ENCODE measurements at places on chromosomes 7 and 10.

DNA sequence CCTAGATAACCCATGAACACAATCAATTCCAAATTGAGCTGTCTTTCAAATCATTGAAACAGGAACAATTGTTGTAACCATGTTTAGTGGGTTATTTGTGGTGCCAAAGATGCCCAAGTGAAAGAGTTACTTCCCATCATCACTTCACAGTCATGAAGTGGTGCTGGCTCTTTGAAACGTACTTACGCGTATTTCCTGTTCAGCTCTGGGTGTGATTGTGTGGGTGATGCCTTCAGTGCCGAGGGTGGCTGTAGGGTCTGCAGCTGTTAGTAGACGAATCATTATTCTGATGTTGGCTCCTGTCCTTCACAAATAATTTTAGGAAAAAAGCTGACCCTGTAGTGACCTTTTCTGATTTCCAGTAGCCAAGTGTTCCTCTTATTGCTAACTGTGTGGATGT, 323.1 kb upstream of the KIAA1217 start:
- DNase-seq, result no peak

- no peak for DNase-seq
Measured at GRCh38 chr10:73644767-73645166, 3.5 kb upstream of the MYOZ1 start.

- DNase-seq, result no peak
Measured at GRCh38 chr7:3230908-3231307, 70.1 kb upstream of the SDK1 start.

GRCh38 chr10:62231371-62231770, 37.3 kb downstream of the RTKN2 start:
- DNase-seq, result no peak

GRCh38 chr7:2800931-2801688, 43.0 kb downstream of the GNA12 start:
- DNase-seq, result no peak

GRCh38 chr7:101856473-101857357, 39.3 kb downstream of the CUX1 start:
- DNase-seq, result peak; percentile 44

Data from substantia nigra (tissue), 51 donors.